ENCODE measurements at places on chromosomes 3 and 15.

DNA sequence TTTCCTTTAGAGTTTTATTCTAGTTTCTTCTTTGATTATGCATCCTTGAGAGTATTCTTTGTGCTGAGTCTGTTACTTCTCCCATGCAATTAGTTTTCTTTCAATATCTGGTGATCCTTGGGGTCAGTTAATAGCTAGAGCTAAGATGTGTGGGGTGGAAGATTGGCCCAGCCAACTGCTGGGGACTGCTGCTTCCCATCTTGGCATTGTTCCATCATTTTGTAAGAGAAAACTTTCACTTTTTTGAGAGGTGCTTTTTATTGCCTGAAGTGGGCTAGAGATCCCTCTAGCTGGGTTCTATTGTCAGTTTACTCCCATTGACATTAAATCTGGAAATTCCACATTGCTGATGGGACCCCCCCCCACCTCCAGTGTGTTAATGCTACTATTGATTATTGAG lies 15.4 kb downstream of the BCL2L10 start:
- no peak for DNase-seq

DNA sequence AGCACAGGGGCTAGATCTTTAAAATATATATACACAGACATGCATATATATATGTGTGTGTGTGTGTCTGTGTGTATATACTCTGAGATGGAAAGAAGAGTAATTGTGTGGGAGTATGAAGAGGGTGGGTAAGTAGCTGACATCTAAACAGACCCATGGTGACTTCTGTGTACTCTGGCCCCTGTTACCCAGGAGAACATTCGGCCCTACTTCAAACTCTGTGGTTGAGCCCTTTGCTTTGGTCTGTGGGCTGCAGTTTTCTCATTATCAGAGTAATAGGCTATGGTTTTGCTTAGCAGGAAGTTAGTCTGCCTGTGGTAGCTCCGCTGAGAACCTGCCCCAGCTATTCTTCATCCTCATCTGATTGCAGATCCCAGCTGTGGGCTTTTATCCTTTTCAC lies 141.4 kb downstream of the RBPMS2 start:
- DNase-seq: no peak

DNA sequence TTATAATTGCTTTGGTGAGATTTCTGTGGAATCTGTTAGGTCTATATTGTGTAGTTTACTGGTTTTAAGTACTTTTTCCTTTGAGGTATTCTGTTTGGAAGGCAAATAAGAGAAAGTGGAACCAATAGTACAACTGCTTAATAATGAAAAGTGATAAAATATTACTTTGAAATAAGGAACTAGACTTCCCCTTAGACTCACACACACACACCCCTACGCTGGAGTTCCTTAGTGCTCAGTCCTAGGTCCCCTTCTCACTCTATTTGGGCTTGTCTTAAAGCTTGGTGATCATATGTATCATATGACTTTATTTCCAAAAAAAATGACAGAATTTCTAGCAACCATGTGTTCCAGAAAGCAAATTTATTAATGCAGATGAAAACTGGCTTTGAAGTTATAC lies 494.0 kb upstream of the TGFBR2 start:
- DNase-seq: no peak

- DNase-seq: no peak
Measured at GRCh38 chr3:119329551-119329950, 35.4 kb downstream of the ARHGAP31 start.

GRCh38 chr3:142647856-142648255 lies 51.7 kb downstream of the PLS1 start:
- no peak for DNase-seq

DNA sequence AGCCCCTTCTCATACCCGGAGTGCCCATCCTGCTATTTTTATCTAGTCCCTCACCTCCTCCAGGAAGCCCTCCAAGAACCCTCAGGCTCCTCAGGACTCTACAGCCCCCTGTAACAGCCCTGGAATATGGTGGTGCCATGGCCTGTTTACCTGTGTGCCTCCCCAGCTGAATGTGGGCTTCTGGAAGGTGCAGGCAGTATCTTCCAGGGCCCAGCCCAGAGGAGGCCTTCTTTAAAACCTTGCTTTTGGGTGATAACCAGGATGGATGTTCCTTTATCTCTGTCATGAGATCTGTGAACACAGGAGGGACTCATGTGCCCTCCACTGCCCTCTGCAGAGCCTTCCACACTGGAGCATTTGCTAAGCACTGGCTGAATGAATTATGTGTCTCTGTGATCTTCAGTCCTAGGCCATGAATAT lies 36.7 kb upstream of the MRPS22 start:
- DNase-seq: no peak

DNA sequence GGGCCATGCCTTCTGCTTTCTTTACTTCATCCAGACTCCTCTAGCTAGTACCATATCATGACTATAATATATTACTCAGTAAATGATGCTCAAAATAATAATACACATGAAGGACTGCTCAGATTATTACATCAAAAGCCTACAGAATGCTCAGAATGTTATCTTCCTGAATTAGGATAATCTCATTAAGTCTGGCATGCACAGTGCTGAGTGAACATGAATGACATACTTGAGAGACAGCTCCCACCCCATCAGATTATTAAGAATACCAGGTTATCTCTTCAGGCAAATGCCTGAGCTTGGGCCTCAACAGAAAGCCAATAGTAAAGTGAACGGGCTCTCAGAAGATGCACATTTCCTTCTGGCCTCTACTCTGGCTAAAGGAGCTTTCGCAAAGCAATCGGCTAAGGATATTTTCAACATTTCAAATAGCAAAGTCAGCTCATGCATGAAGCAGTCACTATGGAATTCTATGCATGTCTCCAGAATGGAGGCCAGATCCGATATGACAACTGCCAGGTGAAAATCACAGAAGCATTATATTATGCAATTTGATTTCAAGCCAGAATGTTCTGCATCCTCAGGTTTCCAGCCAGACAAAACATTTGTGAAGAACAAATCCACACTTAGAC lies 122.6 kb downstream of the KCNMB2 start:
- no peak for DNase-seq

DNA sequence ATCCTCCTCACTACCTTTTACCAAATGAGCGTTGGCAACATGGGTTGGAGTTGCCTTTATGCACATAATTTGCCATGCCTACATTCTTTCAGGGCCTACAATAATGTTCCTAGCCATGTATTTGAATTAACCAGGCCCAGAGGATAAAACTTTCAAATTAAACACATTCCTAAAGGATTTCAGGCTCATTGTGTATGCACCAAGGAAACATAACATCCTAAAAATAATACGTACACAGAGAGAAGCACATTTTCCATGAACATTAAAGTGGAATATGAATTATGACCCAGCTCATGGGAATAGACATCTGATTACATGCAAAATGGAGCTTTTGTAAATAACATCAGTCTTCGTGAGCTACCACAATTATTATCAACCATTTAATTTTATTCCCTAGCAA lies 203.3 kb downstream of the RORA start:
- DNase-seq: no peak

- DNase-seq: no peak
Measured at GRCh38 chr3:37219266-37219665, 44.9 kb upstream of the LRRFIP2 start.

DNA sequence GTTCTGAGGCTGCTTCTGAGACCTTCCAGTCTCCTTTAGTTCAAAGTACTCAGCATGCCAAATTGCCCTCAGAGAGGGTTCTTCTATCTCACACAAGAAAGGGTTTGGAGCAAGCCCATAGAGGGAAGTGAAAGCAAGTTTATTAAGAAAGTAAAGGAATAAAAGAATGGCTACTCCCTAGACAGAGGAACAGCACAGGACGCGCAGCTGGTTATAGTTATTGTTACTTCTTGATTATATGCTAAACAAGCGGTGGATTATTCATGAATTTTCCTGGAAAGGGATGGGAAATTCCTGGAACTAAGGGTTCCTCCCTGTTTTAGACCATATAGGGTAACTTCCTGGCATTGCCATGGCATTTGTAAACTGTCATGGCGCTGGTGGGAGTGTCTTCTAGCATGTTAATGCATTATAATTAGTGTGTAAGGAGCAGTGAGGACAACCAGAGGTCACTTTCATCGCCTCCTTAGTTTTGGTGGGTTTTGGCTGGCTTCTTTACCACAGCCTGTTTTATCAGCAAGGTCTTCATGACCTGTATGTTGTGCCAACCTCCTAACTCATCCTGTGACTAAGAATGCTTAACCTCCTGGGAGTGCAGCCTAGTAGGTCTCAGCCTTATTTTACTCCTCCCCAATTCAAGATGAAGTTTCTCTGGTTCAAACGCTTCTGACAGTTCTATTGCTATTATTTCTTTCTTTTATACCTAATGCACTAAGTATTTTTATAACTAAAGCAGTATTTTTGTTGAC lies 26.3 kb downstream of the SCN11A start:
- no peak for DNase-seq
